ENCODE measurements at places on chromosomes 6 and 20.

GRCh38 chr20:32205843-32206759, 1.4 kb downstream of the PLAGL2 start:
- DNase-seq = no peak

DNA sequence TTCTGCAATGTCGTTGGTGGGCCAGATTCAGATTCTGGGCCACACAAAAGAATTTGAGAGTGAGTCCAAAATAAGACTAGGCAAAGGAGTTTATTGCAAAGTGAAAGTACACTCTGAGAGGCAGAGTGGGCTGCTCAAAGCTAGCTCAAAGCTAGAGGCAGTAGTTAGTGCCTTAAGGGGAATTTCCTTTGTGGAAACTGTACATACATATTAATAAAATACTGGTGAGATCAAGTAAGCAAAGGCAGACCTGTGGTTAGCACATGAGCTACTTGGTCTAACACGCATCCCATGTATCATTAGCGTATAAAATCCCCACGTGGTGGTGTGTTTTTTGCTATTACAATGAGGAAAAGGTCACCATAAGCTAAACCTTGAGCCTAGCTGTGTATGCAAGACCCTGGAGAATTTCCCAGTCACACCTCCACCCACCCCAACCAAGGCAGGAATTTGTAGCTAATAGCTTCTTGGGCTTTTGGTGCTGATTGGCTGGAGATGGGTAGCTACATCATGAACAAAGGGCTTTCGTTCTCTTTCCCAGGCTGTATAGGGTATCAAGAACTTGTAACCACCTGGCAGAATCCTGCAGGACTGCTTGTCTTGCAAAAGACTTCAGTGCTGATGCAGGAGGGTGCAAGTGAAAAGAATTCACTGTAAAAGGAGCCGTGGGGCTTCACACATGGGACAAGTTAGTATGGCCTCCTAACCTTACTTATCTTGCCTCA, 14.7 kb upstream of the TRIM26 start:
- DNase-seq = no peak

GRCh38 chr6:82712389-82712788, 348.8 kb downstream of the TPBG start:
- DNase-seq = no peak

DNA sequence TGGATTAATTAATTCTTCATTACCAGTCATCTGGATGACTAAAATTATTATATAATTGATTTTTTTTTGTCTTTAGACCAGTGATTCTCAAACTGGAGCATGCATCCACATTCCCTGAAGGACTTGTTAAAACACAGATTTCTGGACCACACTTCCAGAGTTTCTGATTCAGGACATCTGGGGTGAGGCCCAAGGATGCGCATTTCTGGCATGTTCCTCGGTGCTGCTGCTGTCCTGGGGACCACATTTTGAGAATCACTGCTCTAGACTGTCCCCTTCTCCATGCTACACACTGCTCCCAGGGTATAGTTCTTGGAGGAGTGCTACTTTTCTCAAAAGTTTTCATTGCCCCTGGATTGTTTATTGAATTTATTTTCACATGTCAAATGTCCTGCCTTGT, 145.0 kb downstream of the RNF144B start:
- DNase-seq = no peak

GRCh38 chr6:166935353-166935752, 21.0 kb downstream of the RNASET2 start:
- no peak for DNase-seq

- DNase-seq = no peak
These were observed 38.9 kb upstream of the TMEM14A start for GRCh38 chr6:52632011-52632410.

- DNase-seq = no peak
These were observed 24.7 kb downstream of the TRAF3IP2 start for GRCh38 chr6:111580826-111581505.
